ENCODE measurements at places on chromosomes 16 and 17.

- no peak for DNase-seq
Measured at GRCh38 chr17:50800196-50800700, 32.9 kb upstream of the ANKRD40CL start.

- no peak for DNase-seq
Measured at GRCh38 chr16:71727551-71728324, 3.2 kb upstream of the PHLPP2 start.

DNA sequence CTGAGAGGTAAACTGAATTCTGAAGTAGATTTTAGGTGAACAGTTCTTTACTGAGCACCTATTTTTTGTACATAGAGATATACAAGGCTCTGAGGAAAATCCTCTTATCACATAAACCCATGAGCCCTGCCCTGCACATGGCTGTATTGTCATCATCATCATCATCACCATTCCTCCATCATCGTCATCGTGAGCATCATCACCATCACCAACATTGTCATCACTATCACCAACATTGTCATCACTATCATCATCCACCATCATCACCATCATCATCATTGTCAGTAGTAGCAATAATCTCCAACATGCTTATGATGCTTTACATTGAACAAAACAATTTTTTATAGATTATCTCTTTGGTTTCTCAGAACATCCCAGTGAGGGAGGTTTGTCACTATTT lies 20.7 kb downstream of the ASIC2 start:
- no peak for DNase-seq

DNA sequence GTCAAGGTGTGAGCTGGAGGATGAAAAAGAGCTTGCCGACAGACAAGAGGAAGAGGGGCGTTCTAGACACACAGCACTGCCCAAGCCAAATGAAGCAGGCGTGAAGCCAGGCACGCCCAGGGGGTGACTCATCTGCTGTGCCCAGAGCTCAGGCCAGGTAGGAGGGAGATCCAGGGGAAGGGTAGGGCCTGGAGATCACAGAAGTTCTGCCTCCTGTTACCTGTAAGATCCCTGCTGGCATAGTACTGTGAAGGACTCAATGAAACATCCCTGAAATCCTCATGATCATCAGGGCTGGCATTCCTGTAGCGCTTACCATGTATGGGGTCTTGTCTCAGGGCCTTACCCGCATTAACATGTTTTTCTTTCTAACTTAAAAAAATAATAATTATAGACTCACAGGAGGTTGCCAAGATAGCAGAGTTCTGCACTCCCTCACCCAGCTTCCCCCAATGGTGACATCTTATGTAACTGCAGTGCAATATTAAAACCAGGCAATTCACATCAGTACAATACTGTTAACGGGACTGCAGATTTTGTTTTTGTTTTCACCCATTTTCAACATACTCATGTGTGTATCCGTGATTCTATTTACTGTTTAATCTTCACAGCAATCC lies 158.6 kb downstream of the XYLT1 start:
- DNase-seq: no peak

DNA sequence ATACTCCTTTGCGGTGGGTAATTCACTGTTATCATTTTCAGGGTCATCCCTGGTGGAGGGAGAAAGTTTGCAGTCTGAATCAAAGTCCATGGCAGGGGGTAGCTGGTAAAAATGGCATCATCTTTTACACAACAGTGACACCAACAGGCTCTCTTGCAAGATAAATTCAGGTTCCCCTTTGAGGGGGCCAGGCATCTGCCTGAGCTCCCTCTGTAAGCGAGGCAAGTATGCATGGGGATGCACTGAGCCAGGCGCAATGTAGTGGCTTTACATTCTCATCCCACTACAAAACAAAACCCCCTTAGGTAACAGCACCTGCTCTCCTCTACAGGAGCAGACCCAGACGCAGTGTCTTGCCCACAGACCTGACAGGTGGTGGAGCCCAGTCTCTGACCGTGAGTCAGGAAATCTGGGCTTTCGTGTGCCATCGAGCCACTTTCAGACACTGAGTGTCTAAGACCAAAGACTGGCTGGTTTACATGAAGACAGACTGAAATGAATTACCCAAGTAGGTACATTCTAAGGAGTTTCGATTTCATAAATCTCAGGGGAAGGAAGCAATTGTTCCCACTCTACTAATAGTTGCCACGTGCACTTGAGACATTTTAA lies 17.7 kb downstream of the LITAFD start:
- no peak for DNase-seq

DNA sequence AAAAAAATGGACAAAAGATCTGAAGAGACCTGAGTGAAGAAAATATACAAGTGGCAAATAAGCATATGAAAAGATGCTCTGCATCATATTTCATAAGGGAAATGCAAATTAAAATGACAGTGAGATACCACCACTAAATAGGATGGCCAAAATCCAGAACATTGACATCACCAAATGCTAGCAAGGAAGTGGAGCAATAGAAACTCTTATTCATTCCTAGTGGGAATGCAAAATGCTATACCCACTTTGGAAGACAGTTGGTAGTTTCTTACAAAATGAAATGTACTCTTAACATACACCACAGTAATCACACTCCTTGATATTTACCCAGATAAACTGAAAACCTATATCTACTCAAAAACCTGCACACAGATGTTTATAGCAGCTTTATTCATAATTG lies 33.6 kb downstream of the DHRS7B start:
- DNase-seq: no peak

DNA sequence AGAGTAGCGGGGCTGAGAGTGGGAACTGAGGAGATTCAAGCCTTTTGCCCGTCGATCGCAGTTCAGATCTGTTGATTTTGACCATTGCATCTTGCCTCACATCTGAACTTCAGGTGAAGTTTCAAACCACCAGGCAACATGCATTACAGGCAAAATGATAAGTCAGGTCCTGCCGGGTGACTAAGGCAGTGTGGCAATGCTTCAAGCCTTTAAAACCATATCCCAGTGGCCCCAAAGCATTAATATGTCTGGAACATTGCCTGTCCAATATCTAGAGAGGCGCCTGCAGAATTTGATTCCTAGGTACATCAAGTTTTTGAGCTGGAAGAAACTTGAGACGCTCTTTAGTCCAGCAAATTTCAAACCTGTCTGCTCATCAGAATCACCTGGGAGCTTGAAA lies 502.8 kb downstream of the MAF start:
- DNase-seq: no peak

- peak; percentile 98 for DNase-seq
Measured at GRCh38 chr17:31570951-31571892, 179.7 kb downstream of the RAB11FIP4 start.

DNA sequence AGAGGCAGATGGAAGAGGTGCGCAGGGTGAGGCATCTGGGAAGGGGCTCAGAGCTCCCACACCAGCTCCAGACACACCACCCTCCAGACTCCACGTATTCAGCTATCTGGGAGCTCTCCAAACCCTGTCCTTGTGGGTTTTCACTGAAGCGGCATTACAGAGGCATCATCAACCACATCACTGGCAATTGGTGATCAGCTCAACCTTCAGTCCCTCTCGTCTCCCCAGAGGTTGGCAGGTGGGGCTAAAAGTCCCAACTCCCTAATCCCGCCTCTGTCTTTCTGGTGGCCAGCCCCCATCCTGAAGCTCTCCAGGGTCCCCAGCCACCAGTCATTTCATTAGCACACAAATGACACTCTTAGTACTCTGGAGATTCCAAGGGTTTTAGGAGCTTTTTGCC lies 123.9 kb downstream of the KCNJ12 start:
- no peak for DNase-seq

DNA sequence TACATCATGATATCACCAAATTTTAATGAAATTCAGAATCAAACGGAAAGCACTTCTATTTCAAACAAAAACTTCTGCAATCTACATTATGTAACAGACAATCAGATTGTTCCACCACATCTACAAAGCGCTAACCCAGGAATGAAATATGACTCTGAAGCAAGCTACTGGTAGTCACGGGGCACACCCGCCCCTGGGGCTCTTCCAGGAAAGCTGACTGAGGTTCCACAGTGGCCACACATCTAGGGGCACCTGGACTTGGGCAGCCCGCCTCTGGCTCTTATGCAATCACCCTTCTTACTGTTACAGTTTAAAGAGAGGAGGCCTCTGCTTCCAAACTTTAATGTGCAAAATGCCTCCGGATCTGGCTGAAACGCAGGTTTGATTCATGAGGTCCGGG lies 27.5 kb downstream of the ZCCHC14 start:
- peak; percentile 87 for DNase-seq

DNA sequence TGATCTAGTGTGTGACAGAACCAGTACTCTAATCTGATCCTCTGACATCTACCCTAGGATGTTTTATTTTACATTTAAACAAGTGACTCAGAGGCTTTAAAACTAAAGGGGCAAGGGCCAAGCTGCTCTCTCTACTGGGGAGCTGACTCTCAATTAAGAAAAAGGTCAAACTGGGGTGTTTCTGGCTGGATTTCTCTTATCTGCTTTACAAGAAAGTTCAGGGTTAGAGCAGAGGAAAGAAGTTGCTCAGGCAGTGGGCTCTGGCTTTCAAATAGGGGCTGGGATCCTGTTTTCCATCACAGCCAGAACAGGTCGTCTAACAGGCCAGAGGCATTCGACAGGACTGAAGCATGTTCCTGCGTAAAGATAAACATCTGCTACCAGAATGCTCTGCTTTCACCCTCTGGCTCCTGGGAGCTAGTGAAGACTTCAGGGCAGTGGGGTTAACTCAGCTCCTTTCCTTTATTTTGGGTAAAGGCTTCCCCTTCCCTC lies 8.5 kb downstream of the MMP28 start:
- DNase-seq: no peak

DNA sequence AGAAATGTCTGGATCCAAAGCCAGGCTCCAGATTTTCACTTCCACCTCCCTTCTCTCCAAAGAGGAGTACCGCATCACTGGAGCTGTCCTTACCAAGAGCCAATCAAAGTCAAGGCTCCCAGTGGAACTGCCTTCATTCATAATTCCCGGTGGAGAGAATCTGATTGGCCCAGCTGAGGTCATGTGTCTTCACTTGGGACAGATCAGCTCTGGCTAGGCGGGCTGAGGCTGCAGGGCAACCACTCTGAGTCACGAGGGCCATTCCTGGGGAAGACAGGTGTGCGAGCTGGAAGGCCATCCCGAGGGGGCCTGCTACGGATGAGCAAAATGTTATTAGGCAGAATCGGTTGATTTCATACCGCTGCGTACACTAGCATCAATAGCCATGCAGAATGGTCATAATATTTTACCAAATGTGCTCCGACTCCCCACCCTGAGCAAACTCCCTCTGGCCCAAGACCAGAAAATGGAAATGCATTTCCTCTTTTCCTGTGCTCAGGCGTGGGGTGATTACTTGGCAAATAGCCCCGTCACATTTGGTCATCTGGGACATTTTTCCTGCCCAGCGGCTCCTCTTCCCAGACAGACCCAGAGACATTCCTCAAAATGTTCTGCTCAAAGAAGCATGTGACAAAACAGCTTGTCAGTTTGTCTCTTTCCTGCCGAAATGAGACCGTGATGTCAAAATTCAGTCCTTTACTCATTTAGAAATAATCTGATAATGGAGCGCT lies 111.1 kb downstream of the AIPL1 start:
- no peak for DNase-seq

DNA sequence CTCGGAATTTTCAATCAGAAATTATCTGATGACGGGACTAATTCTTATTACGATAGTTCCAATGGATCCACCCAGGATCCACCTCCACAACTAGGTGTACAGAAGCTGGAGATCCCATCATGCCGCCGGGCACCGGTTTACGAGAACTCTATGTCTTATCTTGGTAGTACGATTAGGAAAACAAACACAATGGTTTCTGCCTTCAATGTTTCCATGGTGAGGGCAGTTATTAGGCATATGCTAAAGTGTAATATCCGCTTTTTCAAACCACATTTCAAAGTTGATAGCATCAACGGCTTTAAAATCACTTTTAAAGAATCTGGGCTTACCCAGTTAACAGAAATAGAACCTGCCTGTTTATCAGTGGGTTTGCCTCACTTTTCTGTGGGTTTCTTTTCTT lies 705.7 kb downstream of the MAF start:
- DNase-seq: no peak

GRCh38 chr16:57555831-57556230 lies 13.4 kb downstream of the ADGRG5 start:
- DNase-seq: no peak

DNA sequence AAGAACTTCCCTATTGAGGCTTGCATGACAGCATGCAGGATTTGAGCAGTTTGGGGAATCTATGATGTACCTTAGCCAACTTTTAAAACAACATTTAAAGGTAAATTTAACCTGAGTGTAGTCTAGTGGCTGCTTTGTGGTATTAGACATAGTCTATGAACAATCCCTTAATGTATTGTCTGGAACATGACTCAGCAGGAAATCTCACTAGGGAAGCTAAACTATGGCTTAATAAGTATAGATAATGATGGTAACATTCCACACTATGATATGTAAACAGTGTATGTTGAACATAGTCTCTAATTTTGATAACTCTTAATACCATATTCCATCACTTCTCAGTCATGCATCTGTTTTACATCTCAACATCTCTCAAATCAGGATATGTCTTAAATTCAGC lies 52.1 kb upstream of the SLC12A3 start:
- DNase-seq: peak; percentile 67

DNA sequence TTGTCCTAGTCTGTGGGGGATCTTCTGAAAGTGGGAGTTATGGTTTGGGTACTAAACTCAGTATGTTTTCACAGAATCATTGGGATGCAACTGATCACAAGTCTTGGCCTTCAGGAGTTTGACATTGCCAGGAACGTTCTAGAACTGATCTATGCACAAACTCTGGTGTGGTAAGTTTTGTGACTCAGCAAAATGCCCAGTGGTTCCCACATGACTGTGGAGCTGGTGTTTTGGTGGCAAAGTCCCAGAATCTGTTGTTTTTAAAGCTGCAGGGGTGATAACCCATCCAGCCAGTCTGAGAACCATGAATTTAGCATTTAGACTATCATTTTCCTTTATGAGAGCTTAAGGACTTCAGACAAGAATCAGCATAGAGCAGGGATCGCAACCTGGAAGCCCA lies 40.6 kb downstream of the GDE1 start:
- DNase-seq: peak; percentile 23

GRCh38 chr16:4800290-4801041 lies 2.0 kb downstream of the ROGDI start:
- DNase-seq: no peak

DNA sequence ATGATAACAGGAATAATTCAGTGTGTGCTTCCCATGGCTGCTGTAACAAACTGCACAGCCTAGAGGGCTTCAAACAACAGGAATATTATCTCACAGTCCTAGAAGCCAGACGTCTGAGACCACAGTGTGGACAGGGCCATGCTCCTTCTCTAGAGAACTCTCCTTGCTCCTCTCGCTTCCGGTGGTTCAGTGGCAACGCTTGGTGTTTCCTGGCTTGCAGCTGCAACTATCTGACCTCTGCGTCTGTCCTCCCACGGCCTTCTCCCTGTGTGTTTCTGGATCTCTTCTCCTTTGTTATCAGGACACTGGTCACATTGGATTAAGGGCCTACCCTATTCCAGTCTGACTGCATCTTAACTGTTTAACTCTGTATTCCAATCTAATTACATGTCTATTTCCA lies 414.3 kb downstream of the MAF start:
- no peak for DNase-seq

- DNase-seq: peak; percentile 44
Measured at GRCh38 chr17:73262676-73263642, 1.3 kb upstream of the CPSF4L start.

- peak; percentile 64 for DNase-seq
Measured at GRCh38 chr17:39547713-39548478, 59.8 kb downstream of the NEUROD2 start.

All from cardiac fibroblast (primary cell).